Thoracic aorta (tissue), 2 donors: ENCODE measurements at places on chromosomes 1 and 21.
A peak's percentile ranks its signal among the peaks of the same experiment; 100 is the strongest.

- no peak for DNase-seq
These were observed 17.4 kb upstream of the DDOST start for GRCh38 chr1:20678599-20678998.

DNA sequence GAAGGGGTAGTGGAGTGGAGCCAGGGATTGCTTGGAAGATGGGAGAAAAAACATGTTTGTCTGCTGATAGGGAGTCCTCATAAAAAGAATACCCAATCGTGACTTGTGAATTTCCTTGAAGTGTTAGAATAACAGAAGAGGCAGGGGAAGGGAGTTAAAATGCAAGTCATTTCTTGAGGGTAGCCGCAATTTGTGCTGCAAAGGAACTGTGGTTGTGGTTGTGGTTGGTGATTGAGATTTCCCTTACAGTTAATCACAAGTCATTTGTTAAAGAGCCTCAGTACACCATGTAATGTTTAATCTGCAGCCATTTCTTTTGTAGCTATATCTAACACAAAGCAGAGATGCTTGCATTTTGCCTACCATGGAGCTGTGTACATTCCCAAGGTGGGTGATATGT, 38.5 kb upstream of the EGLN1 start:
- DNase-seq: no peak

GRCh38 chr1:226233293-226233692, 9.8 kb downstream of the MIXL1 start:
- DNase-seq: no peak

GRCh38 chr1:212605441-212606394, 2.8 kb upstream of the ATF3 start:
- DNase-seq: no peak

- DNase-seq: no peak
These were observed 41.7 kb upstream of the COA6 start for GRCh38 chr1:234331507-234331906.

DNA sequence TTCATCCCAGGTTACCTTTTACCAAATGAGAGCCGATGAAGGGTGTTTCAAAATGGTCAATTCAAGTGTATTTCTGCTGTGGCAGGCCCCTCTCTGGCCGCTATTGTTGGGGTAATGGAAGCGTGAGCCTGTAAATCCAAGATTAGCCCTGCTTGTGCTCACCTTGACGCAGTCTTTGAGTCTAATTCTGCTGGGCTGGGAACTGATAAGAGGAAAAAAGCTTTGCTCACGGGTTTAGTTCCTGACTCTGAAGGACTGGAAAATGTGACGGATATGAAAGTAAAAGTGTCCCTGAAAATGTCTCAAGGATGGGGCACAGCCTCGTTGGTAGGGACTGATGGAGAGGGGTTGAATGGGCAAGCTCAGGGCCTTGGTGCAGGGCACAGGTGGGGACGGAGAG, 125.9 kb upstream of the GALNT2 start:
- DNase-seq: no peak

- DNase-seq: no peak
These were observed 30.0 kb upstream of the ETS2 start for GRCh38 chr21:38775733-38776132.

GRCh38 chr1:216740331-216740730, 17.1 kb upstream of the ESRRG start:
- DNase-seq: no peak

GRCh38 chr1:155007251-155007828, 4.7 kb downstream of the ZBTB7B start:
- no peak for DNase-seq

DNA sequence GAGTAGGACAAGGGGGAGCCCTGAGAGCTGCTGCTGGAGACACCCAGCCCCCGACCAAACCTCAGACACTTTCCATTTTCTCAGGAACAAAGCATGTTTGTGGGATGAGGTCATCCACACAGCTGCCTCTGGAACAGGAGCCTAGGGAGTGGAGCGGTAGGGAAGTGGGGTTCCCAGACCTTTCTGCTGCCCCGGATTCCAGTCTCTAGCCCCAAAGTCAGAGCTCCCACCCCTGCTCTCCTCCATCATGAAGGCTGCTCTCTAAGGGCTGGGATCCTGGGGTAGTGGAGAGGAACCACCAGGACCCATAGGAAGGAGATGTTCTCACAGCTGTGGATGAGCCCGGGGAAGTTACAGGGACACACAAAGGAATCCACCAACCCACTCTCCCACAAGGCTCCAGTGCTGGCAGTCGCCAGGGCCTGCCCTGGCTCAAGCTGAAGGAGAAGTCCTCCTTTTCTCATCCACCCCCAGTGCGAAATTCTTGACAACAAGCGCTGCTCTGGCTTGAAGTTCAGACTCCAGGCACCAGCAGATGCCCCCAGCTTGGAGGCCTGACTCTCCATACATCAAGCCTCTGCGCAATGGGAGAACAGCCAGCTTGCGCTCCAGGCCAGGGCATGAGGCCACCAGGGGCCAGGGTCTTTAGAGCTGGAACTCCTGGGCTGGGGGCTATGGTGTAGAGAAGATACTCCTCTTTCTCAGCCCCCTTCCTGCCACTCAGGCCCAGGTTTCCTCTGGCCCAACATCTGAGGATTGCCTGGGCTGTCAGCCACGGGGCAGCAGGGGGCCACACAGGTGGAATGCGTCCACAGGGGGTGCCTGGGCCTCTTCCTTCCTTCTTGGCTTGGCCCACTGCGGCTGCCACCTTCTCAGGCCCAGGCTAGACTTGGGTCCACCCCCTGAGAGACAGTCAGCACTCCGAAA, 4.5 kb downstream of the FHL3 start:
- no peak for DNase-seq

DNA sequence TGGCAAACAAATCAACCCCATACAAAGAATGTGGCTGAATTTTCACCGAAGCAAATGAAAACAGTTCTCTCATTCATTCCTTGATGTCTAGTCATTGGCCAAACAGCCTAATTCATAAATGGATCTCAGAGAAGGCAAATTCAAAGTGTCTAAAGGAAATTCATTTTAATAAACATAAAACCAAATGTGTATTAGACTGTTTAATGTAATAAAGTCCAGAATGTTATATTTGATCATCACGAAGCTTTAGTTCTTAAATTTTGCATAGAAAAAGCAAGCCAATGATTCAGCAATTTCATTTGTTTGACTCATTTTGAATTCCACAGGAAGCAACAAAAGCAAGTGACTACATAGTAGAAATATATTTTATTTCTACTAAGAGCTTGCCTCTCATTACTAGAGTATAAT, 379.2 kb upstream of the ADAMTS5 start:
- DNase-seq: no peak

GRCh38 chr1:63367215-63368103, at the start of gene ALG6:
Gene ALG6, plus strand, starts transcription at chr1:63367627. Its CDS starts 3,351 bp downstream, at chr1:63370978.
- DNase-seq: peak; percentile 60

- no peak for DNase-seq
These were observed 32.8 kb upstream of the LYPD8 start for GRCh38 chr1:248788327-248788726.

- no peak for DNase-seq
These were observed 4.2 kb downstream of the CD48 start for GRCh38 chr1:160707236-160708064.

DNA sequence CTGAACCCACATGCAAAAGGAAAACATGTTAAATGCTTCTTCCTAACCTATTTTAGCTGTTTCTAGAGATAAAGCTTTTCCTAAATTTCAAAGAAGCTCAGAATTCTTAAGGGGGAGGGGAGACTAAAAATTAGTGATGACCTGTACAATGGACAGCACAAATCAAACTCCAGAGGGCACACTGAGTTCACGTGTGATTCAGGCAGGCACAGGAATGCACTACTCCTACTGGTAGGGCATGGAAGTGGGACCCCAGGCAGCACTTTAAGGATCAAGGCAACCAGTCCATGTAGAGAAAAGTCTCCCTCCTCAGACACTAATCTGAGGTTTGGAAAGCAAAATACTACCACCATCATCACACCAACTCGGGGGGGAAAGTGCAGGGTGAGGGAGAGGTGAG, 31.3 kb upstream of the CLCA4 start:
- DNase-seq: no peak

GRCh38 chr1:59696421-59697115, 118.2 kb upstream of the HOOK1 start:
- no peak for DNase-seq

GRCh38 chr1:172760121-172760520, 101.2 kb downstream of the FASLG start:
- no peak for DNase-seq

DNA sequence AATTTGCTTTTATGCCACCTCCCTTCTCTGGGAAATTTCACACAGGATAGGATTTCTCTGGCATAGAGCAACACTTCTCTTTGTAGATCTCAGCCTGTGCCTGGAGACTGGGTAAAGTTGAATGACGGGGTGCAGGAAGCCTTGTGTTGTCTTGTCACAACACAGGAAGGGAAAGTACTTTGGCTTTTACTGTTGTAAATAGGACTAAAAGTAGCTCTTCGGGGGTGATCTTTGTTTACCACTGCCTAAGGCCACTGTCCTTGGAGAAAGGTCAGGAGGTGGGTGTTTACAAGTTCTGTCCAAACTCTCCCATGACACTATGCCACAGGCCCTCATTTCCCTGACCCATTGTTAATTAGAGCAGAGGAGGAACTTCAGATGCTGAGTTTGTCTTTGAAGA, 139.7 kb downstream of the FGGY start:
- no peak for DNase-seq

DNA sequence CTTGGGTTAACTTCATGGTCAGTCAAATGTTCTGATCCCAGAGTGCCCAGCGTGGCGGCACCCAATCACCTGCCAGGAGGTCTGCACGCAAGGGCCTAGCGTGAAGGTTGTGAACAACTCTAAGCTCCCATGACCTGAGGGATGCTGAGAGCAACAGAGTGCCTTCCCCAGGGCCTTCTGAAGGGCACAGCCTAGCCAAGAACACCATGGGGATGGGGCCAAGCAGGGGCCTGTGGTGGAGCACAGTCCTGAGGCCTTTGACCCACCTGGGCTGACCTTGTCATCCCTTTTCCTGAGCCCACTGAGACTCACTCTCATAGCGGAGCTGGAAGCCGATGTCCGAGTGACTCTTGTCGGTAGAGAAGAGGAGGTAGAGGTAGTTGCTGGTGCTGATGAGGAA, 138.8 kb upstream of the HMGB4 start:
- DNase-seq: no peak

- no peak for DNase-seq
These were observed 57.5 kb upstream of the SDC3 start for GRCh38 chr1:30965924-30966599.

DNA sequence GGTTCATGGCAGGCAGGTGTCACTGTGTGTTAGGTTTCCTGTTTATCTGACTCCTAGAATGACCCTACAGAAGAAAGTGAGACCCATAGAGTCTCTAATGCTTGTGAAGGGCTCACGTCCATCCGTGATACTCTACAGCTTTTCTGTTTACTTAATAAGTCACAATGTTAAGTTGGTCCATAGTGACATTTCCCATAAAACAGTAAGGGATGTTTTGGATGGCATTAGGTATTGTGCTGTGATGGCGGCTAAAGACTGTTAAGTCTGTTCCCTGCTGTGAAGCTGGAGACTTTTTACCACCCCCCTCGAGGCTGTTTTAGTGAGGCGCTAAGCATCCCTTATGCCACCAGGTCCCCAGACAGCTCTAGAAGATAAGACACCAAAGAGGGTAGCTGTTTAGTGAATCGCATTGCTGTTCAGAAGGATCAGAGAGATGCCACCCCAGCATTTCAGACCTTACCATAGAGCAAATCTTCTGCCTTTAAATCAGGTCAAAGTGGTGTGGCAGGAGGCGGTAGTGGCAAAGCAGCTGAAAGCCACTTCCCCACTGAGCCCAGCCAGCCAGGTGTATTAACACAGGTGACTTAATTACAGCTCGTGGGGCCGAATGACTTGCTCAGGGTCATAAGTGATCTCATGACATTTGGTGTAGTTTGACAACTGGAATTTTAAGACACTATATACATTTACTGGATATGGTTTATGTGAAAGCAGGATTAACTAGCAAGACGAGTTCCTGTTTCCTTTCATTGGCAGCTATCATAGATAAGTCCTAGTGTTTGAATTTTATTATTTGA, 25.0 kb downstream of the SLC37A1 start:
- DNase-seq: no peak

DNA sequence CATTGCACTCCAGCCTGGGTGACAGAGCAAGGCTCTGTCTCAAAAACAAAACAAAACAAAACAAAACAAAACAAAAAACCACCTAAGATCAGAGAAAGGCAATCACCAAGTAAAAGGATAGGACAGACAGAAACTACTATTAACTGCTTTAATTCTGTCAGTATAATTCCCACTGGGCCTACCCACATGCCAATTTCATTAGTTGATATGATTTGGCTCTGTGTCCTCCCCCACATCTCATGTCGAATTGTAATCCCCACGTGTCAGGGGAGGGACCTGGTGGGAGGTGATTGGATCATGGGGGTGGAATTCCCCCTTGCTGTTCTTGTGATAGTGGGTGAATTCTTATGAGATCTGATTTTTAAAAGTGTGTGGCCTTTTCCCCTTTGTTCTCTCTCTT, 27.2 kb upstream of the CAPZB start:
- no peak for DNase-seq

GRCh38 chr1:203627851-203628200, 1.2 kb downstream of the ATP2B4 start:
- DNase-seq: no peak

- no peak for DNase-seq
These were observed 80.8 kb downstream of the C21orf91 start for GRCh38 chr21:17738176-17738953.

DNA sequence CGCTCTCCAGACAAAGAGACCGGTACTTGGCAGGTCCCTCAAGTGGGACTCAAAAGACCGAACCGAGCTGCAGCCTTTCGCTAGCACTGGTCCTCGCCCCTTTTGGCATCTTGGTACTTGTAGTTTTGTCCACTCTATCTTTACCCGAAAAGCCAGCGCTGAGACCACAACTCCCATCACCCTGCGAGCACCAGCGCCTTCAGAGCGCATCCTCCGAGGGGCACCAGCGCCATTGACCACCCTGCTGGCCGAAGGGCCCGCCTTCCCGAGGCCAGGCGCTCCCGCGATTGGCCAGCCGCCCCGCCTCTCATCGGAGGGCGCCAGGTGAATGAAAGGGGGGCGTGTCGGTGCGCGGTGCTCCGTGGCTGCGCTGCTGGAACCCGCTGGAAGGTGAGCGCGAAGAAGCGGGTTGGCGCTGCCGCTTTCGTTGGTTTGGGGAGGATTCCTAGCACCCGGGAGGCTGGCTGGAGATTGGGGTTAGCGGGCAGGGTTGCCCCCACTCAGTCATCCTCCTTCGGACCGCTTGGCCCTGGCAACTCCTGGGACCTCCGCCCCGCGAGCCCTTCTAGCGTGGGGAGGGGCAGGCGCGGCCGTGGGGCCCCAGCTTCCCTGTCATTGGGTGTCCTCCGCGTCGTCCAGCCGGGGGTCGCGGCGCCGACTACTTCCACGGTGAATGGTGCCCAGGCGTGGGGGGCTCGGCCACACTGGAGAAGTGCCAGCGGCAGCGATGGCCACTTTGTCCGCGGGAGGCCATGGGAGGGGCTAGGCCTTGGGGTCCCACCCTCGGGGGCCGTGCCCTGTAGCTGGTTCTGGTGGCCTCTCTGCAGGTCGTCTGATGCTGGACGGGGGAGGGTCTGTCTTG, at the start of gene ZBTB8B:
Gene ZBTB8B, plus strand, starts transcription at position 357 of the 862 bp plus-strand sequence. CDS start 5,553 bp downstream, outside the sequence.
- no peak for DNase-seq

DNA sequence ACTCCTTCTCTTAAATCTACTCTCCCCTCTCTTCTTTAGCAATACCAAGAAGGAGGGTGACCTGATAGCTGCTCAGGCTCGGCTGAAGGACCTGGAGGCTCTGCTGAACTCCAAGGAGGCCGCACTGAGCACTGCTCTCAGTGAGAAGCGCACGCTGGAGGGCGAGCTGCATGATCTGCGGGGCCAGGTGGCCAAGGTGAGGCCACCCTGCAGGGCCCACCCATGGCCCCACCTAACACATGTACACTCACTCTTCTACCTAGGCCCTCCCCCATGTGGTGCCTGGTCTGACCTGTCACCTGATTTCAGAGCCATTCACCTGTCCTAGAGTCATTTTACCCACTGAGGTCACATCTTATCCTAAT, 16.0 kb downstream of the LMNA start:
- DNase-seq: no peak
